ENCODE measurements at places on chromosomes 1 and 21.

DNA sequence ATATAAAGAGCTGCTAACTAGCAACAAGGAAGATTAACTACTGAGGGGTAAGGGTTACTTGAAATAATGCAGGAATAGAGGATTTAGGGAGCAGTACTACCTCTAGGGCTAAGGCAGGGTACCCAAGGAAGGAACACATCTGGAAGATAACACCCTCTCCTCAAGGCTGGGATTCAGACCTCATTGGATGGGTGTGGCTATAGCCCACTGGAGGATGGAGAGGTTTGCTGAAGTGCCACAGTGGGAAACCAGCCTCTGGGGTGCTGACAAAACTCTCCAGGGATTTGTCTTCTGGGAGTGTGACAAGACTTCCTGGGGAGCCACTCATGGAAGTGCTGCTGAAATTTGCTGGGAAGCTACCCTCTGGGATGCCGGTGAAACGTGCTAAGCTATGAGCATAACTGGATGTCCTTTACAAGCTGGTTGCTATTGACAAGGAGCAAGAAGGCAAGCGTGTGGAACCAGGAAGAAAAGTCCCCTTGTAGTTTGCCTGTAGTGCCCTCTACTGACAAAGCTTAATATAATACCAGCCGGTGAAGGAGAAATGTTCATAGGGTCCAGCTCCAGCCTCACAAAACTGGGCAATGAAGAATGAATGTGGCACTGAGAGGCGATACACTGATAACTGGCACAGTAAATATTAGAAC, 122.8 kb upstream of the USP24 start:
- peak; percentile 61 for DNase-seq

GRCh38 chr1:71645015-71645414, 564.2 kb upstream of the ZRANB2 start:
- no peak for DNase-seq

GRCh38 chr1:53344921-53345838, 17.3 kb upstream of the LRP8 start:
- DNase-seq = no peak

GRCh38 chr1:43835082-43836021, 98.2 kb upstream of the ARTN start:
- peak; percentile 95 for DNase-seq

GRCh38 chr1:178633056-178633455, 92.0 kb upstream of the RALGPS2 start:
- DNase-seq = peak; percentile 89

GRCh38 chr21:42353623-42354022, 2.8 kb upstream of the TFF2 start:
- no peak for DNase-seq

GRCh38 chr1:179144626-179145025, 62.8 kb downstream of the TOR3A start:
- peak; percentile 46 for DNase-seq

- no peak for DNase-seq
These were observed 6.0 kb downstream of the TENT5B start for GRCh38 chr1:27006683-27007082.

- no peak for DNase-seq
These were observed 266.6 kb downstream of the GRIK1 start for GRCh38 chr21:29673096-29673610.

GRCh38 chr1:17075470-17076255, 21.8 kb upstream of the SDHB start:
- DNase-seq = no peak

DNA sequence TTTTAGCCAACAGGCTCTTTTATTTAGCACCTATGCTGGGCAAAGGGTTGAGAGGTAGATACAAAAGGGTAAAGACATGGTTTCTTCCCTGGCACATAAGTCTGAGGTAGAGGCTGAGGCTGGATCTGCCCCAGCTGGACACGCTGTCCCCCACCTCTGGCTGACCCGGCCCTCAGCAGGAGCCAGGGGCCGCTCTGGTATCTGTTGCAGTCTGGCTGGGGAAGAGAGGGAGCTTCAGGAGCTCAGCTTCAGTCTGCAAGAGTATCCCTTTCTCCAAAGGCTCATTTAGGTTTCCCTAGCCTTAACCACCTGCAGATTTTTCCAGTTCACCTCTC, 14.2 kb downstream of the BLACAT1 start:
- no peak for DNase-seq

DNA sequence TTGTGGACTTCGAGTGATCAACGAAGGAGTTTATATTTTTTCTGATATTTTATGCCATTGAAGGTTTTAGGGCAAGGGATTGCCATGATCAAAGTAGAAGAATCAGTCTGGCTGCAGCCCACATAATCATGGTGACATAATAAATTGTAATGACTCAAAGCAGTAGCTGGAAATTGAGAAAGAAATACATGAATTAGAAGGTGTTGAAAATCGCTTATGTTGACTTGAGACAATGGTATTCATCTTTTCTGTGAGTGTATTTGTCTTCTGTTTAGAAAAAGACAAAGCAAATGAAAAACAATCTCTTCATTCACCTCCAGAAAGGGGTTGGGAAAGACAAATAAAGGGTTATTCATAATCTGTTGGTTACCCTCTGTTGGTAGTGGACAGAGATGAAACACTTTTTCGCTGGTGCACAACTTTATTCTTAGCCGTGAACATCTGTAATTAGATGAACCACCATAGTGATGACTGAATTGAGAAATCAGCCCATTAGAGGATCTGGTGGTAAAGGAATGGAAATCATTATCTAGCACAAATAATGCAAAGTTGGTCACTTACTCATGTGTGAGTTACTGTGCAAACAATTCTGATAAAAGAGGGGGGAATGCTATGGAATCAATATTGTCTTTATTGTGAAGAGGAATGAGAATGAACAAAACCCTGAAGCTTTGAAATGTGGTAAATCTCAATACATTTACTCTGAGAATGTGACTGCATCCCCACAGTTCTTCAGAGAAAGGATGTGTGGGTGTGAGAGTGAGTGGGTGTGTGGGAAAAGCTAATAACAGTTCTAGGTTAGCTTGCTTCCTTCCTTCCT, 121.8 kb downstream of the NTNG1 start:
- DNase-seq = peak; percentile 21

DNA sequence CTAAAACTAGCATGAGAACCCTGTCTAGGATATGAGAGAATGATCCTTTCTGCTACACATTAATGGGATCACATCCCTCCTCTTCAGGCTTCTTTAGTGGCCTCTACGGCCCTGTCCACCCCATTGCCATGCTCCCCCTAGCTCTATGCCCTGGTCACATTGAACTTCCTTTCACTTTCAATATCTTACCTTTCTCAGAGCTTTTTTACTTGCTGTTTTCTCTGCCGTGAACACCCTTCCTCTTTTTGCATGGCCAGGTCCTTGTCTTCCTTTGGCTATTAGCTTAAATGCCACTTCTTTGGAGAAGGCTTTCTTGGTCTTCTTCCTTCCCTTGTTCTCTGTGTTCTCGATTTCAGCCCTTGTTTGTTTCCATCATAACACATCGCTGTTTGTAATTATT, 97.4 kb downstream of the GIPC2 start:
- DNase-seq = peak; percentile 29

DNA sequence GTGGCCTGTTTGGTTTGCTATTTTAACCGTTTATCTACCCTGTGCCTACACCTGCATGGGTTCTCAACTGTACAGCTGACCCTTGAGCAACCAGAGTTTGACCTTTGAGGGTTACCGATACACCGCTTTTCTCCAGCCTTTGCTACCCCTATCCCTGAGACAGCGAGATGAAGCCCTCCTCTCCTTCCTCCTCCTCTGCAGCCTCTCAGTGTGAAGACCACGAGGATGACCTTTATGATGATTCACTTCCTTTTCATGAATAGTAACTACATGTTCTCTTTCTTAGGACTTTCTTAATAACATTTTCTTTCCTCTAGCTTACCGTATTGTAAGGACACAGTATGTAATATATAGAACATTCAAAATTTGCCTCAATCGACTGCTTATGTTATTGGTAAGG, 14.5 kb upstream of the RNF187 start:
- DNase-seq = no peak

DNA sequence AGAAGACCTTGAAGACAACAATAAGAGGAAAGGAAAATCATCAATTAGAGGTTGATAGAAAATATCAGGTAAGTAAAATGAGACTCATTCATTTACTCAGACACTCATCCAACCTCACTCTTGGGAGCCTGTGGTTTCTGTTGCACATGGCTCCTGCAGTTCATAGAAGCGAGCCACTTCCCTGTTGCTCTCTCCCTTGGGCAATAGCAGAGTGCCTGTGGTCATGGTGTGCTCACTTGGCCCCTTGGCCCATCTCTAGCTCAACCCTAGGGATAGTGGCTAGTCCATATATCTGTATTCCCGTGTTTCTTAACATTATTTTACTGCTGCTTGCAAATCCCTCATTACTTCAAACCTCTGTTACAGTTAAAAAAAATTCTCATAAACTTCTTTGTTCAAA, 368.6 kb downstream of the PTPRC start:
- no peak for DNase-seq

- DNase-seq = no peak
These were observed 77.6 kb upstream of the DNAH14 start for GRCh38 chr1:224851848-224852261.

DNA sequence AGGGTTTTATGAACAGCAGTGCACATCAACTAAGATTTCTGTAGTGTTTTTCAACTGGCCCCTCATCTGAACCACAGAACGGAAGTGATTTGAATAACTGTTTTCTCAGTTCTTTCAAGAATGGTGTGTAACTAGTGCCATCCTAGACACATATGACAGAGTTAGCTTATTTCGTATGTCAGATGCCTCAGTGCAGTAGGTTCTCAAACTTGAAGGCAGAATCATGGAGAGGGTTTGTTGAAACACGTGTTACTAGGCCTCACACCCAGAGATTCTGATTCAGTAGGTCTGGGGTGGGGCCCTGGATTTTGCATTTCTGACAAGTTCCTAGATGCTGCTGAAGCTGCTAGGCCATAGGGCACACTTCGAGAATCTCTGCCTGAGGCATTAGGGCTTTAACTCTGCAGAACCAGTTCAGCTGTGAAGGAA, 49.0 kb downstream of the SCCPDH start:
- no peak for DNase-seq

DNA sequence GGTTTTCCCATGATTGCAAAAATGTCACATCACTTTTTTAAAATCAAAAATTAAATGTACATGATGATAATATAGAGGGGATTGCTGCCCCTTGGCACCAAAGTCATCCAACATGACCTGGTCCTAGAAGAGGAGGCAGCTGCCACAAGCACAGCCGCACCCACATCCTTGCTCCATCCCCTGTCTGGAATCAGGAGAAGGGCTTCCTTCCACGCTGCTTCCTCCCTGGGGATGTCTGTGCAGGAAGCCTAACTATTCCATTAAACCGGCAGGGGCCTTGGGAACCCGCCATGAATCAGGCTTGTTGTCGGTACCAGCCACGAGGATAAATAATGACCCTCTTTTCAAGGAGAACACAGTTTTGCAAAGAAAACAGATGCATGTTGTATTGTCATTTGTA, 68.7 kb upstream of the AJAP1 start:
- DNase-seq = no peak

DNA sequence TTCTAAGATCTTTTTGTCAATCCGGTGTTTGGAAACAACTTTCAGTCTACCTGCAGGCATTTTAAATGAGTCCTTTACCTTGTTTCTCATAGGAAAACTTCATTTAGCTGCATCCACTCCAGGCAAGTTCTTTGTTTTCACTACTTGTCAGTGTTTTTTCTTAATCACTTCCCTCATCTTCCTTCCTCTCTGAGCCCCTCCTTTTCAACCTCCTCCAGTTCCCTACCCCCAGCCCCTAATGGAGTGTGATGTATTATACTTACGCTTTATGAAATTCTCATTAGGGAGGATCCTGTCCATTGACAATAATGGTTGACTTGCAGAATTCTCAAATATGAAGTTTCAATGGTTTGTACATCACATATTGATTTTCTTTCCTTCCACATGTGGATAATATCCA, 62.5 kb upstream of the BACH1 start:
- no peak for DNase-seq

GRCh38 chr1:153818876-153819275, 43.7 kb downstream of the SLC27A3 start:
- no peak for DNase-seq

DNA sequence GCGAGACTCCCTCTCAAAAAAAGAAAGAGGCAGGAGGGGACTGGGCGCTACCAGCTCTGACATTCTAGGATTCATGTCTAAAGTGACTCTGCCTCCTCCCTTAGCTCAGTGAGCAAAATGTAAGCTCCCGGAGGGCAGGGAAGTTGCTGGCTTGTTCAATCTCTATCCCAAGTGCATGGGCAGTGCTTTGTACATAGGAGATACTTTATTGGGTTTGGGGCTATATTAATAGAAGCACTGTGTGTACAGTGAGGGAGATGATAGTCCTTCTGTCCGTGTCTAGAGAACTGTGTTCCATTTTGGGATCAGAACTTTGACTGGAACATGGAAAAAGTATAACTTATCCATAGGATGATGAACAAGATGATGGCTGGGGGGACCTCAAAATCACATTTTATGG, 16.7 kb upstream of the LUZP1 start:
- DNase-seq = no peak

- DNase-seq = peak; percentile 10
These were observed 15.9 kb downstream of the RCAN1 start for GRCh38 chr21:34598931-34599400.

GRCh38 chr1:180581635-180582039, 22.9 kb downstream of the OVAAL start:
- no peak for DNase-seq

- no peak for DNase-seq
These were observed 659.4 kb upstream of the CAMK1G start for GRCh38 chr1:208923946-208924720.

GRCh38 chr1:46133781-46134350, 1.4 kb upstream of the PIK3R3 start:
- DNase-seq = no peak

GRCh38 chr1:175901076-175901836, 157.9 kb upstream of the TNR start:
- no peak for DNase-seq

DNA sequence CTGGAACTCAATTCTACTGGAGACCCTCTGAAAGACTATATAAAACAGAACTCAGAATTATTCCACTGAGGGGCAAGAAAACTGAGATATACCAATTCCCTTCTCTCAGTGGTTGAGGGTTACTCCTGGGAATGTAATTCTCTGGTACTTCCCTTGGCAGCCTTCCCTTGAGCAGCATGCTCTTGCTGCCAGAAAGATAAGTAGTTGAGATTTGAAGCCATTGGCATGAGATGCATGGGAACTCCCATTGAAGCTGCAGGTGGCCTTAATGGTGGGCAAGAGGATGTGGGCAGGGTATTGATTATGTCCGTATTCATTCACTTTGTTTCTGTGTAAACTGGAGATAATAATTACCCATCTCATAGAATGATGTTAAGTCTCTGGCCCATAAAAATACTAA, 28.6 kb upstream of the C1orf185 start:
- no peak for DNase-seq

DNA sequence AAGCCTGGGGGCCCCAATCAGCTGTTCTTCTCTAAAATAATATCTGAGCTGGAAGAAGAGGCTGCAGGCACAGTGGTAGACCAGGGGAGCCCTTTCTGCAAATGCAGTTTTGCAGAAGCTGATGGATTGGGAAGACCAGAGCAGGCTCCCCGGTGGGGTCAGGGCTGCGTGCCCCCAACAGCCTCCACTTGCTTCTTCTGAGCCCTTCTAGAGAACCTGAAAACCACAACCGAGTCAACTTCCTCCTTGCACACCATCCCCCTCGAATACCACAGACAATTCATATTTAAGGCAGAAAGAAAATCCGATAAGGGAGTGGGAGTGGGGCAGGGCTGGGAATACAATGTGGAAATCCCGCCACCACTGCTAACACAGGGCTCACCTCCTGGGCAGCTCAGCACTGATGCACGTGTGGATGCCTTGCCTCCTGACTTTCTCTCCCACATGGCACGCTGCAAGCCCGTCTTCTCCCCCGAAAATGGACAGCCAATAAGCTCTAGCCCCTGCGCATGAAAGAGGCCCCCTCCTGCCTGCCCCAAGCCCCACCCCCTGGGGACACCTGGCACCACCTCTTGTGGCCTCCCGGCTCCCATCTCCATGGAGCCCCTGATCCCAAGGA, 25.4 kb upstream of the ALDH4A1 start:
- DNase-seq = peak; percentile 64
